HFF-Myc (cell line): ENCODE measurements at places on chromosomes 12 and 14.

GRCh38 chr14:100791995-100792394 lies 33.9 kb upstream of the MEG3 start:
- no peak for DNase-seq

DNA sequence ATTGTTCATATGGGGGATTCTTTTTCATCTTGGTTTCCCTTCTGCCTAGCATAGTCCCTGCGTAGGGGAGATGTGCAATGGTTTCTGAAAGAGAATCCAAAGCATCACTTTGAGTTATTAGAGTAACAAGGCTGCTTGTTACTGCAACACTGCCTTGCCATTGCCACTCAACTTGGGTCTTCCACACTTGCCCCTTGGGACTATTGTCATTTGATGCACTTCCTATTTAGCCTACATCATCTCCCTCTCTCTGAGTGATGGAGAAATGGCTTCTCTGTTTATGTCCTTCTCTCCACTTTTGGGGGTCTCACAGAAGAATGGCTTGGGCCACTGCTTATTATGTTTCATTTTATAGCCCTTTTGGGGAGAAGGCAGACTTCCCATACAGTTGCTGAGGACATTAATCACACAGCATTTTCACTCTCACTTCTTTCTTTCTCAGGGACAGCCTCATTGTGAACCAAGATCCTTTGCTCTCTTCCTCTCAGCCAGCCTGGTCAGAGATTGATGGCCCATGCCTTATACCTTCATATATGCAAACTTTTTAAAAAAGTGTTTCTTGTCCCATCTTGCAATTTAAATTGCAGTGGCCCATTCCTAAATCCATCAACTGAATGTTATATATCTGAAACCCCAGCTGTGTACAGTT lies 50.8 kb upstream of the POC1B start:
- no peak for DNase-seq

- DNase-seq: no peak
Measured at GRCh38 chr12:40643506-40643905, 48.7 kb upstream of the CNTN1 start.

DNA sequence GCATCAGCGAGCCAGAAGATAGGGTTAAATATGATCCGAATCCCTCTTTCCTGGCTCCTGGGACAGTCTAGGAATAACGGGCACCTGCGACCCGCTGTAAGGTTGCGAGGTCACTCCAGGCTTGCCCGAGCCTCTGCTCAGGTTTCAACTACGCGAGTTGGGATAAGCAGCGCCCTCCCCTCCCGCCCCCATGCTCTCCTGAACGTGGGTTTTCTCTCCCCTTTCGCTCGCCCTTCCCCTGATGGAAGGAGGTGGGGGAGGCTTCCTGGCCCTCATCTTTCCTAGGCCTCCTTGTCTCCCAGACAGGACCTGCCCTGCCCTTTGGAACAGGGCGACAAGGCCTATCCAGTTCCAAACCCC lies 753 bp upstream of the ATP5MC2 start:
- peak; percentile 27 for DNase-seq

GRCh38 chr12:130357729-130358330 lies 20.1 kb downstream of the PIWIL1 start:
- no peak for DNase-seq

DNA sequence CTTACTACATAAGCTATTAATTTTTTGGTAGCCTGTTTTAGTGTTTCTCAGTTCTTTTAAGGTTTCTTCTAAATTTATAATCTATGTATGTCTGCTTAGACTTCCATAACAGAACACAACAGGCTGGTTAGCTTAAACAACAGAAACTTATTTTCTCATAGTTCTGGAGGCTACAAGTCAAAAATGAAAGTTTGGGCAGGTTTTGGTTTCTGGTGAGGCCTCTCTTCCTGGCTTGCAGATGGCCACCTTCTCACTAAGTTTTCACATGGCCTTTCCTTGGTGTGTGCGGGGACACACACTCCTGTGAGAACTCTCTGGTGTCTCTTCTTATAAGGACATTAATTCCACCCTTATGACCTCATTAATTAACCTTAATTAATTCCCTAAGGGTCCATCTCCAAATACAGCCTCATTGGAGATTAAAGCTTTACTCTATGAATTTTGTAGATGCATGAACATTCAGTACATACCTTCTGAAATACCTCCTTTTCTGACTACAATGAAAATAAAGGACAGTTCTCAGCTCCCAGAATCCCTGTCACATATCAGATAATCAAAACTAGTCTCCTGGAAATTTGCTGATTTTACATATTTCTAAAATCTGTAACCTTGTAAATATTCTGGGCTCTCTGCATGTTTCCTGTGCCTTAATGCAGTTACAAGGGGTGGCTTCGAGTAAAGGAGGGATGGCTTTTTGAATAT lies 23.2 kb upstream of the BMAL2 start:
- no peak for DNase-seq

- no peak for DNase-seq
Measured at GRCh38 chr12:69569236-69569635, 16.0 kb upstream of the CCT2 start.

DNA sequence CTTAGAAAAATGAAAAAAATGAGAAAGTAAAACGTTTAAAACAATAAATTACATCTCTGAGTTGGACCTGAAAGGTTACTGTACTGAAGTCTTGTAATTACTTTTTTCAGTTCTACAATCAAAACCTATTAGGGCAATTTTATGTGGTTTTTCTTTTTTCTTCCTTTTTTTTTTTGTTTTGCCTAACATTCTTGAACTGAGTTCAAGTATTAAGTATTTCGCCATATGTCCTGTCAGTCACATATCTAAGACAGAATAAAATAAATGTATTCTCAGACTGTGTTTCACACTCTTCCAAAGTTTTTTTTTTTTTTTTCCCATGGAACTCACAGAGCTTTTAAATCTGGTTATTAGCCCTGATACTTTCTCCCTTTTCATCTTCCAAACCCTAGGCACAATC lies 172.0 kb downstream of the BCAT1 start:
- no peak for DNase-seq

DNA sequence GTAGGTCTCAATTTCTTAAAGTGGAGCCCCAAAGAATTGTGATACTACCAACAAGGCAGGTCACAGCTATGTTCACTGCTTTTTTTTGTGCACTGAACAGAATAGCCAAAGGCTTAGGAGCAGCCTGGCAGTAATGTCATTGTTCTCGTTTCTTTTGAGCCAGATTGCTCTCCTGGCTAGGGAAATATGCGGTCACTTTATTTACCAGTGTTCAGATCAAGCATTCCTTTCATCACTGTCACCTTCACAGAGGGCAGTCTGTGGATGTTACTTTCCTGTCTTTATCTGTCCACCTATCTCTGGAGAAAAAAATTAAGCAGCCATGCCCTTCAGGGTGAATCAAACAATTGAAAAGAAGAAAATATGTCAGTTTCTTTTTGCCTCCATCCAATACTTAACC lies 159.6 kb downstream of the BTG1 start:
- DNase-seq: no peak

GRCh38 chr12:81296556-81297305 lies 218.9 kb downstream of the ACSS3 start:
- DNase-seq: peak; percentile 7

- no peak for DNase-seq
Measured at GRCh38 chr12:130983328-130984017, 29.8 kb downstream of the ADGRD1 start.

DNA sequence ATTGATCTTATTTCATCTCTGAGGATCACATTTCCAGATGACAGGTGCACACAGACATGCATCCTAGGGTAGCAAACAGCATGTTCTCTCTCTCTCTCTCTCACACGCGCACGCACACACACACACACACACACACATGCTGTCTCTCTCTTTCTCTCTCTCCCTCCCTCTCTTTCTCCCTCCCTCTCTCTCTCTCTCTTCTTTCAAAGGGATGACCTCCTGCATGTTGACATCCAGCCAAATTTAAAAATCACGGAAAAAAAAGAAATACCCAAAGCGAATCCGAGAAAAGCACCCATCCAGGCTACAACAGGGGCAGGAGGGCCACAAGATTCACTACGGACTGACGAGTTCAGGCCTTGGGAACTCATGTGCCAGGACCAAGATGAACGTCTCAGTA lies 2.3 kb downstream of the KSR2 start:
- no peak for DNase-seq

GRCh38 chr12:114626-115211 lies 48.2 kb downstream of the IQSEC3 start:
- no peak for DNase-seq

GRCh38 chr14:50559990-50560930 lies at the start of gene ATL1:
Gene ATL1, plus strand, starts transcription at chr14:50560145. Its CDS starts 121 bp downstream, at chr14:50560266.
- no peak for DNase-seq

- DNase-seq: no peak
Measured at GRCh38 chr12:68106160-68106559, 53.4 kb downstream of the IFNG start.

DNA sequence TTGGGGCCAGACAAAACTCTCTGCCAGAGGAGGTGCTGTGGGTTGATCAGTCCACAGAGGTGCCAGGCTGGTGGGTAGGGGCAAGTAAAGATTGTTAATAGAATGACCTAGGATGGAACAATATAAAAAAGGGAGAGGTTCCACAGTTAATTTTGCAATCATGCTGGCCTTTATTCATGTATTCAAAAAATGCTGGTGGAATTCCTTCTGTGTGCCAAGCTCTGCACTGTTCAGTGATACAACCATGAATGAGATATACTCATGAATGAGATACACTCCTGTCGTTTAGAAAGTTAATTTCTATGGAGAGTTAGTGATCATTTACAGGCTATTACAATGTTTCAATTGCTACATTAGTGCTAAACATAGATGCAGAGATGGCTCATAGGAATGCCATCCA lies 252.6 kb upstream of the RMST start:
- DNase-seq: no peak
